ENCODE measurements at places on chromosomes 12 and 14.

DNA sequence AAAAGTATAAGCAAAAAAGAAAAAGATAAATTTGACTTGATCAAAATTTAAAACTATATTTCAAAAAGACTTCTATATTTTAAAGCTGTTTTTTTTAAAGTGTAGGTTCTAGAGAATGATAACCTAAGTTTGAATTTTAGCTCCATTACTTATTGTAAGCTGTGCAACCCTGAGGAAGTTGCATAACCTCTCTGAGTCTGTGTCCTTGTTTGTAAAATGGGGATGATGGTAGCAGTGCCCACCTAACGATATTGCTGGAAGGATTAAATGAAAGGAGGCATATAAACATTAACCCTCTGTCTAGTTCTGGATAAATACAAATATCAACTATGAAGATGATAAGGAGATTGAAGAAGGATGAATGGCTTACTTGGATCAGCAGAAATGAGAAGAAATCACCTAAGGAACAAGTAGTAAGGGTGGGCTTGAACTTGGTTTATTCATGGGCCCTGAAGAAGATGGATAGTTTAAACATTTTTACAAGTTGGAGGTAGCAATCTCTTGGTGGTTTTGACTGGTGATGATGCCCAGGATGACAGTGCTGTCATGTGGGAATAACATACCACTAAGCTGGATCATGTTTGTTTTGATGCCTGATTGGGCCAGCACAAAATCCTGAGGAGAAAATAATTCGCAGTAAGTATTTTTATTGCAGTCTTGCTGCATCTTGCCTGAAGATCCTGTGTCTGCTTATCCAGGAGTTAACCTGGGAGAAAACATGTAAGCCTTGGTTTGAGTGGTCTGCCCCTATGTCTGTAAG lies 35.0 kb downstream of the TXNRD1 start:
- no peak for DNase-seq

DNA sequence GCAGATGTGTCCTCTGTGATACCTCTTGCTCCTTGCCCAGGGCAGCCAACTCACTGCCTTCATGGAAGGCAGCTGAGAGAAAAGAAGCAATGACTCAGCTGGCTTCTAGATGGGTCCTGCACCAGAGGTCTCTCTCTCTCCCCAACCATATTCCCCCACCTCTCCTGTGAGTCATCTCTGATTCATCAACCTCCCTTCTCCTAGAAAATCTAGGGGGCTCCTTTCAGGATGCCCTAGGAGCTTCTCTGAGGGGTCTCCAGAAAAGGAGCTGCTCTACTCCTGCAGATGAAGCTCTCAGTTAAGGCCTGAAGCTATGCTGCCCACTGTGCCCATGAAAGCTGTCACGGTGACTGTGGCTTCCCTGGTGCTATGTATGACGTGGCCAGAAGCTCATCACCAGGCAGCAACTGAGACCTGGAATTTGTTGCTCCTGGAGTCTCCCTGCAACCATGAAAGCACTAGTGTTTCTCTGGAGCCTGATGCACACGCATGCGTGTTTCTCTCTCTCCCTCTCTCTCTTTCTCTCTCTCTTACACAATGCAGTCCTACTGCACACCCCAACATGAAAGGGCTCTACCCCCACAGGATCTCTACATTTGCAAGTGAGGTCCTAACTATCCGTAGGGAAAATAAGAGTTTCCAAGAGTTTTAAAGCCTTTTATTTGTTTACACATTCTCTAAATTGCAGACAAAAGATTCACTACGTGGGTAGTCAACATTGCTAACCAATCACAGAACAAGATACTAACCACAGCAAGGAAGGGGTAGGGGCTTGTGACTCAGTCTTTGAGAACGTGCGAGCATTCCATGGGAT lies 285.3 kb downstream of the DPF3 start:
- no peak for DNase-seq

GRCh38 chr12:118053071-118053985 lies 7.7 kb downstream of the WSB2 start:
- no peak for DNase-seq

DNA sequence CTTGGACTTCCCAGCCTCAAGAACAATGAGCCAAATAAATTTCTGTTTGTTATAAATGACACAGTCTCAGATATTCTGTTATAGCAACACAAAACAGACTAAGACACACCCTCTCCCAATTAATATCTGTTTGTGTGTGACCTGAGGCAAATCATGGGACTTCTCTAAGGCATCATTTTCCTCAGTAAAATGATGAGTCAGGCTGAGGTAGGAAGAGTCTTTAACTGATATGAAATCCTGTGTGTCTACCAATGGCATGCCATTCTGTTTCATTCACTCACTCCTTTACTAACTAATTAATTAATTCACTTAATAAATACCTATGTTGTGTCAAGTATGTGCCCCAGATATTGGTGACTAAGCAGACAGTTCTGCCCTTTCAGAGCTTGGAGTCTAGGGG lies 258.4 kb upstream of the CRY1 start:
- DNase-seq = no peak

GRCh38 chr12:13941258-13942249 lies 39.8 kb downstream of the GRIN2B start:
- no peak for DNase-seq

- DNase-seq = no peak
Observed at GRCh38 chr14:74480046-74480445, 13.1 kb downstream of the NPC2 start.

GRCh38 chr12:11902525-11902875 lies 168.2 kb upstream of the BCL2L14 start:
- no peak for DNase-seq

DNA sequence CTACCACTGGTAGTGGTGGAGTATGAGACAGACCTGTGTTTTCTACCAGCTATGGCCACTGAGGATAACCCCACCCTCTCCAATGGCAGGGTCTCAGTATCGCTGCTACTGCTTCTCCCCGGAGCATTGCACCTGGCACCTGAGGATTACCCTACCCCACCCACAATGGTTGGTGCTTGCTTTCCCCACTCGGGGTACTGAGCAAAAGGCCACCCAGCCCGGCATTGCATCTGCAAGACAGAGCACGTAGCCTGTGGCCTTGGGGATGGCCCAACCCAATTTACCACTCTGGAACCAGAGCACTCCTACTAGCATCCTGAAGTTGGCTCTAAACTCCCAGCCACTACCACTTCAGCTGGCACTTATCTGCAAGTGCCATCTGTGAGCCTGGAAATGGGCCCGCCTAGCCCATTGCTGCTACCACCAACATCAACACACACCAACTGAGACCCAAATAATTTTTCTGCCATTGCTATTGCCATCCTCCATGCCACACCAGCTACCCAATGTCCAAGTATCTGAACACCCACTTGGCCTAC lies 145.7 kb downstream of the CNTN1 start:
- no peak for DNase-seq

- DNase-seq = no peak
Observed at GRCh38 chr12:44020555-44020954, 184.7 kb downstream of the TMEM117 start.

DNA sequence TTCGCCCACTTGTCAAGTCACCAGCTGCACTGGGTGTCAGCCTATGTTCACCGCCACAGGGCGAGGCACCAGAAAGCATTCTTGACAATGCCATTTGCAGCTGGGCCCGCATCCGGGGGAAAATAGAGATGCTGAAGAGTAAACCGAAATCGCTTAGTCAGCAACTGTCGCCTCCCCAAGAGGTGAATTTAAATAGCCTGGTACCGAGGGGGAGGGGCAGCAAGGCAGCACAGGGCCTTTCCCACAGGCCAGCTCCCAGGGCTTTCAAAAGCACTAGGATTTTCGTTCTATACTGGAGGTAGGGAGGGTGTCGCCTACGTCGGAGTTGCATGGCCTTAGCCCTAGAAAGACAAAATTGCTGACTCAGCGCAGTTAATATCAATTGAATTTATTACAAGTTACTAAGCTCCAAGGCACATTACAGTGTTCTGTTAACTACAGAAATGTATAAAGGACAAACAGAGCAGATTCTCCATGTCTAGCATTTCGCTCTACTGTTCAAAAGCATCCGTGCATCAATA lies 4.3 kb downstream of the IRF2BPL start:
- peak; percentile 59 for DNase-seq

- no peak for DNase-seq
Observed at GRCh38 chr12:132554845-132555630, 55.3 kb downstream of the LRCOL1 start.

GRCh38 chr12:12007713-12008231 lies 63.0 kb upstream of the BCL2L14 start:
- no peak for DNase-seq

- DNase-seq = no peak
Observed at GRCh38 chr12:52038447-52038846, 12.8 kb upstream of the NR4A1 start.

DNA sequence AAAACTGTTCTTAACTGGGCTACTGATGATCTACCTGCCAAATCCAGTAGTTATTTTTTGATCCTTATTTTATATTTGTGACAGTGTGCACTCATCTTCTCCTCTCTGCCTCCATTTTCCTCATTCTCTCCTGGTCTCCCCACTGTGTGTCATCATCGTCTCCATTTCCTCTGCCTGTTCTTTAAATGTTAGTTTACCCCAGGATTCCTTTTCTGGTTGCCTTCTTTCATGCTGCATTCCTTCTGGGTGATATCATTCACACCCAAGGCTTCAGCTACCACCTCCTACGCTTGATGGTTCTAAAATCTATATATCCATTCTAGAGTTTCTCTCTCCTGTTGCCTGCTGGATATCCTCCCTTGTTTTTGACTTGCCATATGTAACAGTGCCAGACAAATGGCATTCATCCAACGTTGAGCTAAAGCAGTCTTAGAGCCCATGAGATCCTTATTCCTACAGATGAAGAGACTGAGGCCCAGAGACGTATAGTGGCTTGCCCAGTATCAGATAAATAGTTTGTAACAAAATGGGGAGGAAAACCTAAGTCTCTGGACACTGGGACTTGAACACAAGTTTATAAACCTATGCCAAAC lies 109.5 kb downstream of the DIP2B start:
- DNase-seq = no peak

GRCh38 chr12:133120385-133121191 lies 9.5 kb downstream of the ZNF891 start:
- DNase-seq = no peak

DNA sequence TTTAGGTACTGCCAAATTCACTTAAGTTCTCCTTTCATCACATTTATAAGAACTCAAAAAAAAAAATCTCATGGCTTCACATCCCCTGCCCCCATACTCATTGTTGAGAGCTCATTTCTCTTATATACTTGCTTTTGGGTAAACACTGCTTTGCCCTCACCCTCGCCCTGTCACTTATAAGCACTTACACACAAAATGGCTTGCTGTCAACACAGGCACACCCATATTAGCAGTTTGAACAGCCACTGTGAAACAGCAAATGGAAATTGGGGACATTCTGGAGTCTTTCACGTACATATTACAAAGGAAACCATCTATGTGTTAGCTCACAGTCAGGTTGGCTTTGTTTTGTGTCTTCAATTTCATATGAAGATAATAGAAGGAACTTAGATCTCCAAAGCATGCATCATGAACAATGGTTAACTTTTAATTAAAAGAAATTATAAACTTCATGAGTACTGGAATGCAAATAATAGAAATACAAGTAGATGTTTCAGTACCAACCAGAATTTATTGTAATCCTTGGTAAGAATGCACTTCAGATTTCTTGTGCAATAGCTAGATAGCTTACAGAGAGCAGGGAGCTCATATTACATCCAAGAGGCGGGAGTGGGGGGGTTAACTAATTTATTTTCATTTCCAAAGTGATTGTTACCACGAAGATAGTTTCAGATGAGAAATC lies 272.2 kb downstream of the ALG10B start:
- DNase-seq = no peak

GRCh38 chr12:47903927-47904712 lies 674 bp downstream of the VDR start:
- DNase-seq = no peak

- DNase-seq = peak; percentile 51
Observed at GRCh38 chr12:27142101-27142721, 59.8 kb upstream of the C12orf71 start.

- DNase-seq = peak; percentile 65
Observed at GRCh38 chr14:90815822-90816662, at the start of gene TTC7B. TSS of gene TTC7B (minus strand) at chr14:90816430. CDS start at chr14:90816295, 135 bp downstream.

DNA sequence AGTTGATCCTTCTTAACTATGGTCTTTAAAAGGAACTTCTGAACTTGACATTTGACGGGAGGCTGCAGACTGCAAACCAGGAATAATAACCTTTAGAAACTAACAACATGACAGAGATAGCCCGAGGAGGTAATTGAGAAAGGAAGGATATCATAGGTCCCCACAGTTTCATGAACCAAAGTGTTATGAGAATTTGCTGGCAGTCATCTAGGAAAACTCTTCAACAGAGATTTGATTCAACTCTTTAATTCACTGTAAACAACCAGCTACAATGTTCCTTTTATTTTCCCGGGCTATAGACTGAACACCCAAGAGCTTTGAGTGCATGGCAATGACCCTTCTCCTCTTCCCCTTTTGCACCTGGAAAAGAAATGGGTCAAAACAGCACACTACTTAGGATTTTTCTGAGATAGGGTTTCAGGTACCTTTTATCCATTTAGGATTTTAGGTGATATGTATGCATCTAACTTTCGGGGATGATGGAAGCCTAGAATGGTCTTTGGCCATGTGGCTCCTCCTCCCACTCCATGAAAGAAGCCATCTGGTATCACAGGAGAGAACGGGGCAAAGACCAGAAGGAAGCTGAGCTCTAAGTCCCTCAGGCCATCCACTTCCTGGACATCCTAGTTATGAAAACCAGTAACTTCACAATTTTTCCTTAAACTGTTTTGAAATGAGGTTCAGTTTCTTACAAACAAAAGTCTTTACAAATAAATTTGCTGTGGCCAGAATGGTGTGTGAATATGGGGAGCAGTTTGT lies 23.0 kb downstream of the GLT8D2 start:
- no peak for DNase-seq

GRCh38 chr12:91381309-91381804 lies 198.7 kb upstream of the DCN start:
- DNase-seq = peak; percentile 88

DNA sequence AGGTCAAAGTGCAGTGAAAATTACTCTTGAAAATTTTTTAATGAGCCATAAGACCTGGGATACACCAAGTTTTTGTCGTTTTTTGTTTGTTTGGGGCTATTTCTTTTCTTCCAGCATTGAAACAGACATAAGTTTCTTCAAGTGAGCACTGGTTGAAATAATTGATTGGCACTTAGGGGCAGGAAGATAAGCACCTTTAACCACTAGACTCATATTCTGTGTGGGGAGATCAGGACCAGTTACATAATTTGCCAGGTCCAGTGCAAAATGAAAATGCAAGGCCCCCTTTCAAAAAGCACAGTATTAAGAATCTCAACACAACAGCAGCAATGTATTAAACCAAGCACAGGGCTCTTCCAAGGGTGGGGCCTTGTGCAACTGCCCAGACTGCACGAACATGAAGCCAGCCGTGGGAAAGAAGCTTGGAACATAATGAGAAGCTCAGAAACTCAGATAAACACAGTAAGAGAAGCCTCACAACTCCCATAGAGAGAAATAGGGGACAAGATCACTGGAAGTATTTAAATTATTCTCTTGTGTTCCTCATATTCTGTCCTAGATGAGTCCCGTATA lies 3.2 kb upstream of the TCP11L2 start:
- no peak for DNase-seq
